A673 (cell line): ENCODE measurements at places on chromosomes 6 and 20. TPM values are rescaled to one million over a fixed set of nuclear protein-coding genes. Genes with fewer than 3 reads are reported as not detected.

DNA sequence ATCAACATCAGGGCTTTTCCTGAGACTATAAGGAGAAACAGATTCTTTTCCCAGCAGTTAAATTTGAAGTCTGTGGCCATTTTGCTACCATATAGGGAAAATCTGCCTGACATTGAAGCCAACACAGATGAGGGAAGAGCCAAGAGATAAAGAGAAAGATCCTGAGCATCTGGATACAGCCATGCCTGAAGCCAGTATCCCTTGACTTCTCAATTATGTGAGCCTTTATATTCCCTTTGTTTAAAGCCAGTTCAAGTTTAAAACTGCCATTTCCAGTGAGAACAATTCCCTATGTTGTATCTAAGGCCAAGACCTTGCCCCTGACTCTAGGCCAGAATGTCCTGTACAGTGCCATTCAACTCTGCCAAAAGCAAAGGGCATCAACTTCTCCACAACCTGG, 3.8 kb upstream of the NRSN2 start:
- no peaks in the 10 kb centered on the region for H3K36me3 ChIP-seq
- H3K4me1 ChIP-seq: peaks cover 6% of the 10 kb centered on the region
- H3K27ac ChIP-seq: no peak overlapping the region
- H3K4me3 ChIP-seq: no peak overlapping the region

GRCh38 chr20:13458860-13459451, 179.8 kb downstream of the TASP1 start:
- no peak overlapping the region for H3K4me3 ChIP-seq
- H3K27ac ChIP-seq: no peak overlapping the region
- peak; percentile 63 for DNase-seq
- no peaks in the 10 kb centered on the region for H3K27me3 ChIP-seq
- no peaks in the 10 kb centered on the region for H3K36me3 ChIP-seq
- peaks cover 7% of the 10 kb centered on the region for H3K4me1 ChIP-seq

Gene PPP1R11
- total RNA-seq: 46.2 and 46.8 TPM in 2 replicates

DNA sequence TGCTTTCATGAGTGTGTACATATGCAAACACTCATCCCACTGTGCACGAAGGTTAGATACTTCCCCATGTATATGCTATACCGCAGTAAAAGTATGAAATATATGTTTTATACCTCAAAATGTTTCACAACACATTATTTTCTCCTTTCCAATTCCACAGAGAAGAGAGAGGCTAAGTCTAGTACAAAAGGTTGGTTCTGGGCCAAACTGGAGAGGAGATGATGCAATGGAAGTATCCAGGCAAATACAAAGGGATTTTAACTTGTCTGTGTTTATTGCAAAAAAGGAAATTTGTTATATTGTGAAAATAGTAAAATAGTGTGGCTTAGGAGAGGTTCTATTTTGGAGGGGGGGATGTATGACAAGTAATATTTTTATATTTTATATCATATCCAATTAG, 112.6 kb downstream of the PLCB1 start:
- H3K36me3 ChIP-seq: no peaks in the 10 kb centered on the region
- no peaks in the 10 kb centered on the region for H3K27me3 ChIP-seq
- DNase-seq: peak; percentile 10
- no peaks in the 10 kb centered on the region for H3K4me1 ChIP-seq
- H3K4me3 ChIP-seq: no peak overlapping the region
- no peak overlapping the region for H3K27ac ChIP-seq

Gene NHLRC1
- total RNA-seq: 3.8 and 4.3 TPM in 2 replicates

DNA sequence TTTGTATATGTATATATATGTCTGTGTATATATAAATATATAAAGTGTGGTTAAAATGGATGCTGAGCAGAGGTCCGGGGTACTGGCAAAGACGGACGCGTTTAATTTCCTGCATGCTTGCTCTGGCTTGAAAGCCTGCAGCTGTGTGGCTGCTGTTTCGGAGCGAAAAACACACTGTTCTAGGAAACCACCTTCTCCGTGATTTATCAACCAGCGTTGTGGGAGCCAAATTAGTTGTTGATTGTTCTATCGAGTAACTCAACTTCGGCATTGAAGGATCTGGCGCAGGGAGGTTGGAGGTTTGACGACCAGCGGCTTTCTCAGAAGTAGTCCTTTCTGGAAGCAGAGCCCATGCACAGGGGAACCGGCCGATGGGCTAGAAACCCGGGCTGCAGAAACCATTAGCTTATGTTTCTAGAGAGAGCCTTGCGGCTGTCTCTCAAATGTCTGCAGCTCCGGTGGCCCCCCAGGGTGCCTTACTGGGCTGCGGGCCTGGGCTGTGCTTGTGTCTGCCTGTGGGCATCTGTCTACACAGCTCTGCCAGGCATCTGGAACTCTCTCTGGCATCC, 81.8 kb downstream of the EDN3 start:
- DNase-seq: no peak
- no peak overlapping the region for H3K4me3 ChIP-seq

DNA sequence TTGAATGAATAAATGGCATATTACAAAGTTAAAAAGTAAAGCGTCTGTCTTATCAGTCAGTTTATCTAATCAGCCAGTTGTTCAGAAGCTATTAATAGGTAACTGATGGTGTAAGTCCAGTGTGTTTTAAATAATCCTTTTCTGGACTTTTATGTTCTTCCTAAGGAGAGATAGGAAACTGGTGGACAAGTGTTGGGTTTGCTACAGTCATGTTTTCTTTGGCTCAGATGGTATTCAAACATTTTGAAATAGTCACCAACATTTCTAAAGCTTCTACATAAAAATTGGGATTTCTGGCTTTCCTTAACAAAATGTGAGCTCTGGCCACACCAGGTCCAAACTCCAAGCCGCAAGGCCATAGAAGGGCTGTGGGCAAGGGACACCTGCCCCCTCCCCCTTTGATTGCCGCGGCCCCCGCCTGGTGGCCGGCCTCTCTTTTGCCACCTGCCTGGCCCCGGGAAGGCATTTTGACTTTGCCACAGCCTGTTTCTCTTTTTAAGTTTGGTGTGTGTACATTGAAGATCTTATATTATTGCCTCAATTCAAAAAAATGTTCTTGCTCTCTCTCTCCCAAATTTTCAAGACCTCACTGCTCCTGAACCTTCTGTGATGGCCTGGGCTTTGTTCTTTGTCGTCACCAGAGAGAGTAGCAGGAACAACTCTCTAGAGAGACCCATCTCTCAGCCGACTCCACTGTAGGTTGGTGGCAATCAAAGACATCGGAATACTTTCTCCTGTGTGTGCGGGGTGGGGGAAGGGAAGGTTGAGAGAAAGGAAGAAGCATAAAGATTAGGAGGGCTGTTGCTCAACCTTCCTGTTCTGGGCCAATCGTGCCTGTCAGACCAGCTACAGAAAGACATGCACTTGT, 84.0 kb upstream of the ZNF217 start:
- DNase-seq: peak; percentile 92
- H3K4me3 ChIP-seq: peak overlapping the region; percentile 24
- no peaks in the 10 kb centered on the region for H3K27me3 ChIP-seq
- peaks cover 35% of the 10 kb centered on the region for H3K4me1 ChIP-seq

GRCh38 chr20:38558596-38559360, 22.2 kb upstream of the ADIG start:
- H3K27ac ChIP-seq: no peak overlapping the region
- no peak for DNase-seq
- H3K27me3 ChIP-seq: no peaks in the 10 kb centered on the region
- H3K36me3 ChIP-seq: peaks cover 44% of the 10 kb centered on the region

- no peak for DNase-seq
- no peaks in the 10 kb centered on the region for H3K4me1 ChIP-seq
- H3K4me3 ChIP-seq: no peak overlapping the region
- H3K36me3 ChIP-seq: no peaks in the 10 kb centered on the region
Measured at GRCh38 chr6:121711472-121711871, 276.0 kb downstream of the GJA1 start.

- no peaks in the 10 kb centered on the region for H3K36me3 ChIP-seq
- no peak for DNase-seq
- no peaks in the 10 kb centered on the region for H3K4me1 ChIP-seq
- no peak within 1 kb of the TSS for H3K4me3 ChIP-seq
- no peak within 1 kb of the TSS for H3K27ac ChIP-seq
Measured at GRCh38 chr20:33282991-33283555, at the start of gene BPIFB1. Gene BPIFB1, plus strand, starts transcription at chr20:33283214. Its CDS starts 2,860 bp downstream, at chr20:33286074.

Gene CST2
- total RNA-seq: not detected in 2 replicates

GRCh38 chr6:129863664-129864063, 2.5 kb upstream of the TMEM244 start:
- H3K27me3 ChIP-seq: no peaks in the 10 kb centered on the region
- H3K4me3 ChIP-seq: no peak overlapping the region
- no peaks in the 10 kb centered on the region for H3K4me1 ChIP-seq

GRCh38 chr20:23049201-23050075, at the start of gene THBD:
Gene THBD, minus strand, starts transcription at chr20:23049672. Its CDS starts 168 bp downstream, at chr20:23049504.
- no peaks in the 10 kb centered on the region for H3K36me3 ChIP-seq
- H3K27ac ChIP-seq: no peak within 1 kb of the TSS
- no peak for DNase-seq

Gene DUSP15
- 0.31 TPM in 1 of 2 replicates, not detected in the other for total RNA-seq

DNA sequence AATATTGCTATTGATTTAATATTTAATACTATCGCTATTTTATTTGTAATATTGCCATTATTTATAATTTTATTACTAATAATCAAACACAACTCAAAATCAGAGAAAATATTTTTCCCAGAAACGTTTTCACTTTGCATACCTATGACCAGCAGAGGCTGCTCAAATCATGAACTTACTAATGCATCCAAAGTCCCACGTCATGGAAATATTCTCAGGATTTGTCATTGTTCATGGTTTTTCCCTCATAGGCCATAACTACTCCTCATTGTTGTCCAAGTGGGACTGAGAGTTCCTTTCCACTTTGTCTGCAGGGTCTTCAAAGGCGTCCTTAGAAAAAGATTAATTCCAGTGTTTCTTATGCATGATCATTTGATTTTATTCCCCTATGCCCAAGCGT, 344.8 kb downstream of the THBS2 start:
- H3K4me3 ChIP-seq: no peak overlapping the region
- no peaks in the 10 kb centered on the region for H3K36me3 ChIP-seq
- H3K4me1 ChIP-seq: no peaks in the 10 kb centered on the region
- H3K27ac ChIP-seq: no peak overlapping the region

Gene LY6G6F
- total RNA-seq: not detected in 2 replicates

DNA sequence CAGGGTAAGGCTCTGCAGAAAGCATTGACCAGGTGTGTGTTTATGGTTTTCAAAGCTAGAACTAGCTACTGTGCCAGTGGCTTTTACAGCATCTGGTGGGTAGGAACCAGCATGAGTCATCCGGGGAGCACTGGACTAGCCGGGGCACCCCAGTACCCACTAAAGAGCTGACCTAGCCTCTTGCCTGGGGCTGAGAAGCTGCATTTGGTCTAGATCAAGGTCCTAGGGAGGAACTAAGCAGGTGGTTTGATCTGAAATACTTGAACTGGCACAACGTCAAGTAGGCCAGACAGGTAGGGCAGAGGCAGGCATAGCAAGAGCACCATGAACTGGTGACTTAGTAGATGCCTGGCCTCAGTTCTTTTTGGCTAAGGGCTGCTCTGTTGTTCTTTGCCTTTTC, 109.8 kb upstream of the PTPRK start:
- H3K4me3 ChIP-seq: no peak overlapping the region
- no peak for DNase-seq
- no peak overlapping the region for H3K27ac ChIP-seq
- no peaks in the 10 kb centered on the region for H3K4me1 ChIP-seq

Gene OPRM1
- total RNA-seq: not detected in 2 replicates

Gene ANKRD6
- total RNA-seq: 25.4 and 36.4 TPM in 2 replicates

GRCh38 chr6:4936681-4937041, 67.2 kb downstream of the RPP40 start:
- DNase-seq: peak; percentile 77
- no peaks in the 10 kb centered on the region for H3K27me3 ChIP-seq
- H3K4me3 ChIP-seq: no peak overlapping the region

DNA sequence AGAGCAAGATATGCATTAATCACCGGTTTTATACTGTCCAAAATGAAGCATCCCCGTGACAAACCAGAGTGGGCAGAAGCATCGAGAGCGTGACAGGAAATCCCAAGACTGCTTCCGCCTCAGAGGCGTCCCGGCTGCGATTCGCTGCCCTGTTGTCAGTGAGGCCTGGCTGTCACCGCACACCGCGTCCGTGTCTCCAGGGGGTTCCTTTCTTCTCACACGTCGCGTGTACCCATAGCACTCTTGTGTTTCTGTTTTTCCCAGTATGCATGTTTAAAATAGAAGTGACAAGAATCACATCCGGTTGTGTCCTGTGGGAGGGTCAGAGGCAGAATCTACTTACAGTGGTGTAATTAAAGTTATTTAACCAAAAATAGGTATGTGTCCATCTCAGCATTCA, 8.3 kb upstream of the ADRM1 start:
- peak; percentile 65 for DNase-seq
- H3K27ac ChIP-seq: no peak overlapping the region

- no peaks in the 10 kb centered on the region for H3K36me3 ChIP-seq
- no peak overlapping the region for H3K27ac ChIP-seq
Measured at GRCh38 chr6:140276133-140276532, 901.7 kb upstream of the CITED2 start.

Gene SEL1L2
- not detected in 2 replicates for total RNA-seq

GRCh38 chr6:18585032-18585573, 198.0 kb downstream of the RNF144B start:
- H3K27me3 ChIP-seq: no peaks in the 10 kb centered on the region
- H3K27ac ChIP-seq: peak overlapping the region; percentile 73
- DNase-seq: peak; percentile 92
- H3K36me3 ChIP-seq: no peaks in the 10 kb centered on the region
- H3K4me1 ChIP-seq: peaks cover 40% of the 10 kb centered on the region

Gene PRPH2
- 0.41 and 0.46 TPM in 2 replicates for total RNA-seq

Gene ARMH2
- not detected in 2 replicates for total RNA-seq

GRCh38 chr6:142816031-142816430, 128.9 kb downstream of the HIVEP2 start:
- H3K36me3 ChIP-seq: no peaks in the 10 kb centered on the region
- no peak overlapping the region for H3K27ac ChIP-seq
- no peaks in the 10 kb centered on the region for H3K4me1 ChIP-seq
- DNase-seq: no peak
- H3K27me3 ChIP-seq: no peaks in the 10 kb centered on the region
- no peak overlapping the region for H3K4me3 ChIP-seq

DNA sequence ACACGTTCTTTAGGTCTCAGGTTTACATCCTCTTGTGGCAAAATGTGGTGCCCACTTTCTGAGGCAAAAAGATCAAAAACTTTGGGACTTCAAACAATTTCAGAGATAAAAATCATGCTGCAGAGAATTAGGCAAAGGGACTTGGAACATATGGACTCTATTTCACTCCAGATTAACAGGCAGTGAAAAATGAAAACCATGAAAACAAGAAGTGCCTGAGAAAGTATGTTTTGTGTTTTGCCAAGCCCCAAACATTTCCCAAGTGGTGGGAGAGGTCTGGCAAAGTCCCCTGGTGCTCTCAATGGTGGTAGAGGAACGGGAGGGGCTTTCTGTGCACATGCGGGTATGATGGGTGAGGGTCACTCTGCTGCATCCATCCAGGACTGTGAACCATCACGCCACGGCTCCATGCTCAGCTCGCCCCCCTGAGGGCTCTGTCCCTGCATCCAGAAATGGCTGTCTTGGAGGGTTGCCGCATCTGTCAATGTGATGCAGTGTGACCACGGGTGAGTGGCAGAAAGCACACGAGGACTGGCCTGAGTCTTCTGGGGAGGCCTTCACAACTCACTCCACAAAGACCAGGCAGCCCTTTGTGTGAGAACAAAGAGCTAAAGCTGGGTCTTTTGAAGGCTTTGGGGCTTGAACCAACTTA, 43.2 kb upstream of the TBC1D7 start:
- peak overlapping the region; percentile 4 for H3K27ac ChIP-seq
- peaks cover 19% of the 10 kb centered on the region for H3K4me1 ChIP-seq
- H3K4me3 ChIP-seq: no peak overlapping the region
- no peaks in the 10 kb centered on the region for H3K36me3 ChIP-seq
- no peaks in the 10 kb centered on the region for H3K27me3 ChIP-seq
